ENCODE measurements at places on chromosomes 16 and 17. TPM values are rescaled to one million over a fixed set of nuclear protein-coding genes. Genes with fewer than 3 reads are reported as not detected.

NPIPB13 gene
- 3.1 TPM for total RNA-seq

DNA sequence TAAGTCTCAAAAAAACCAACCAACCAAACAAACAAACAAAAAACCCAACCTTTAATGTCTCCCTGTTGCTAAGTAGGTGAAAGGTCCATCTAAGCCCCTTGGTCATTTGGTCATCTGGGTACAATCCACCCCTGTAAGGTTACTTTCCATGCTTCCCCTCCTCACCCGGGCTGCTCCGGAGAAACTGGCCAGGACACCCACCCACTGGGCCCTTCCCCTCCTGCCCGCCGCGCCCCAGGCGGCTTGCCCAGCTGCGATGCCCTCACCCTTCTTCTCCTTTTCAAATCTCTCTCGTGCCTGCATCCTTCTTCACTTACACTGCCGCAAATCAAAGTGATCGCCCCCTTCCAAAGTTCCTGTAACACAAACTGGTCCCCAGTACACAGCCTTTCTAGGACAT is 2.0 kb downstream of the NTAN1 start:
- H3K4me1 ChIP-seq, result peaks cover 28% of the 10 kb centered on the region
- no peak overlapping the region for H3K4me3 ChIP-seq
- H3K36me3 ChIP-seq, result no peaks in the 10 kb centered on the region
- no peak for DNase-seq

CLDN7 gene
- 72.9 TPM for total RNA-seq

CACNG1 gene
- total RNA-seq, result not detected

GRCh38 chr17:28839221-28839620 is 3.4 kb downstream of the FAM222B start:
- no peak for DNase-seq
- no peak overlapping the region for H3K27ac ChIP-seq
- peaks cover 11% of the 10 kb centered on the region for H3K4me1 ChIP-seq
- H3K27me3 ChIP-seq, result no peaks in the 10 kb centered on the region
- no peak overlapping the region for H3K4me3 ChIP-seq

TBC1D3 gene
- not detected for total RNA-seq

- no peak for DNase-seq
- H3K27ac ChIP-seq, result no peak overlapping the region
- H3K27me3 ChIP-seq, result no peaks in the 10 kb centered on the region
- H3K4me3 ChIP-seq, result no peak overlapping the region
- no peaks in the 10 kb centered on the region for H3K36me3 ChIP-seq
Measured at GRCh38 chr16:58018803-58019202, 6.8 kb upstream of the MMP15 start.

GRCh38 chr16:15576960-15577958 is 65.7 kb downstream of the MARF1 start:
- no peak for DNase-seq
- no peaks in the 10 kb centered on the region for H3K36me3 ChIP-seq
- H3K4me3 ChIP-seq, result no peak overlapping the region
- H3K27me3 ChIP-seq, result no peaks in the 10 kb centered on the region
- no peak overlapping the region for H3K27ac ChIP-seq
- no peaks in the 10 kb centered on the region for H3K4me1 ChIP-seq

- no peak for DNase-seq
- H3K36me3 ChIP-seq, result no peaks in the 10 kb centered on the region
- H3K27ac ChIP-seq, result no peak overlapping the region
- no peaks in the 10 kb centered on the region for H3K27me3 ChIP-seq
- no peak overlapping the region for H3K4me3 ChIP-seq
Measured at GRCh38 chr17:3730881-3731429, 7.3 kb downstream of the HASPIN start.

- H3K4me1 ChIP-seq, result no peaks in the 10 kb centered on the region
- no peak overlapping the region for H3K4me3 ChIP-seq
- DNase-seq, result no peak
- no peaks in the 10 kb centered on the region for H3K27me3 ChIP-seq
Measured at GRCh38 chr16:58862334-58863021, 128.4 kb upstream of the GOT2 start.

DNA sequence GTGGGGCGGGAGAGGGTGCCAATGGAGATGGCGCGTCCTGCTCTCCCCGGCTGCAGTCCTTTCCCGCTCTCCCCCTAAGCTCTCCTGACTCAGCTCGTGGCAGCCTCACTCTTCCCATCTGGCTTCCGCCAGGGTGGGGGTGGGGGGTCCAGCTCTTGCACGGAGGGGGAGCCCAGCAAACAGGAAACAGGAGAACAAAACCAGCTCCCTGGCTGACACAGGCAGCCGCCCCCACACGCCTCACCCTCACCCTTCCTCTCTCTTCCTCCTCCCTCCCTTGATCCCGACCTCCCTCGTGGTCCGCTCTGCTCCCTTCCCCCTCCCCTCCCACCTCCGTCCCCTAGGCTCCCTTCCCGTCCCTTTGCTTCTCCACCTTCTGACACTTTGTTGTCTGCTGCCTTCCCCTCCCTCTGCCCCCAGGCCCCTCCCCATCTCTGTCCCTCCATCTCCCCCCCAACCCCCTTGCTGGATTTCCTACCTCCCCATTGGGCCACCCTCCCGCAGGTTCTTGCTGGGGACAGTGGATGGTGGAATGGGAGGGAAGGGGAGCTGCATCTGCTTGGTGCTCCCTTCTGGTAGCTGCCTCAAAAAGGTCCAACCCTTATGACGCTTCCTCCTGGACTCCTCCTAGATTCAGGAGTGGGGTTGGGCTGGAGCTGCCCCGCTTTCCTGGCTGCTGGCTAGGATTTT is 23.7 kb downstream of the ARHGAP23 start:
- H3K4me3 ChIP-seq, result no peak overlapping the region
- no peaks in the 10 kb centered on the region for H3K36me3 ChIP-seq
- H3K27me3 ChIP-seq, result peaks cover 4% of the 10 kb centered on the region
- no peaks in the 10 kb centered on the region for H3K4me1 ChIP-seq
- peak overlapping the region; percentile 31 for H3K27ac ChIP-seq

DNA sequence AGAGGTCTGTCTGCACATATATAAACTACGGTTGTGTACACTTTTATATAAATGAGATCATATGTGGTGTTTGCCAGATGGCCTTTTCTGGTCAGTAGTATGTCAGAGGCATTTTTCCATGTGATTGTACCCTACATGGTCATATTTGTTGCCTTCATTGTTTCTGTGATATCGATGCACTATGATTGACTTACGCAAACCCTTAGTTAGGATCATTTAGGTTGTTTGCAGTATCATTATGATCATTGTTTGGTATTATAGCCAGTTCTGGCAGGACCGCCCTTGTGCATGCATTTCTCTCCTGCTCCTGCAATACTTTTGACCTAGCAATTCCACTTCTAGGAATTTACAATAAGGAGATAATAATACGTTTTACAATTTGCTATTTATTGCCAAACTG is 169.1 kb downstream of the MSI2 start:
- no peaks in the 10 kb centered on the region for H3K27me3 ChIP-seq
- H3K27ac ChIP-seq, result no peak overlapping the region
- no peaks in the 10 kb centered on the region for H3K36me3 ChIP-seq
- H3K4me3 ChIP-seq, result no peak overlapping the region
- no peak for DNase-seq
- no peaks in the 10 kb centered on the region for H3K4me1 ChIP-seq

KRT24 gene
- total RNA-seq, result not detected

GRCh38 chr17:46011711-46012505 is 12.9 kb downstream of the STH start:
- H3K27me3 ChIP-seq, result no peaks in the 10 kb centered on the region
- H3K27ac ChIP-seq, result no peak overlapping the region
- no peak for DNase-seq
- H3K4me3 ChIP-seq, result no peak overlapping the region

OR1A1 gene
- total RNA-seq, result not detected

GRCh38 chr17:42773290-42774035 is at the start of gene VPS25:
Gene VPS25, plus strand, starts transcription at chr17:42773449. Its CDS starts 27 bp downstream, at chr17:42773476.
- H3K36me3 ChIP-seq, result peaks cover 14% of the 10 kb centered on the region
- H3K27ac ChIP-seq, result peak within 1 kb of the TSS; percentile 39
- peaks cover 13% of the 10 kb centered on the region for H3K4me1 ChIP-seq
- peak; percentile 78 for DNase-seq
- no peaks in the 10 kb centered on the region for H3K27me3 ChIP-seq
- peak within 1 kb of the TSS; percentile 90 for H3K4me3 ChIP-seq

PRRT2 gene
- total RNA-seq, result 1.0 TPM

NPIPA7 gene
- total RNA-seq, result not detected

CCDC92B gene
- 0.26 TPM for total RNA-seq

DNA sequence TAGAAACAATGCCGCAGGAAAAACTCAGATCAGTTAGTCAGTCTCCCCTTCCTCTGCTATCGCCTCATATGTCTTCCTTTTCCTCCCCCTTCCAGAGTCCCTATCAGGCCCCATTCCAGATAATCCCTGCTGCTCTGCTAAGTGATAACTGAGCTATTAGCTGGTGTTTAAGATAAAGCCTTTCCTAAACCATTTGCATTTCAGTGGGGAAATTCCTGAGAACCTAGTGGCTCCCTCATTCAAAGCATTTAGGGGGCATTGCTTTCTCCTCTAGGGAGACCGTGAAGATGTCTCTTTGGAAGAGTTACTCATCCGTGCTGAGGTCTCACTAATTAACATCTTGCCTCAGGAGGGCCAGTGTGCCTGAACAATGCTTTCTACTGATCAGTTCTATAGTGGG is 401.6 kb downstream of the NPIPA7 start:
- H3K4me1 ChIP-seq, result no peaks in the 10 kb centered on the region
- H3K27ac ChIP-seq, result no peak overlapping the region
- H3K36me3 ChIP-seq, result no peaks in the 10 kb centered on the region
- H3K27me3 ChIP-seq, result no peaks in the 10 kb centered on the region
- DNase-seq, result no peak
- H3K4me3 ChIP-seq, result no peak overlapping the region

ABCA9 gene
- total RNA-seq, result 8.8 TPM

SCNN1B gene
- 4.7 TPM for total RNA-seq

SEPTIN12 gene
- total RNA-seq, result not detected

- H3K27ac ChIP-seq, result no peak overlapping the region
- H3K27me3 ChIP-seq, result no peaks in the 10 kb centered on the region
- H3K36me3 ChIP-seq, result no peaks in the 10 kb centered on the region
- no peak overlapping the region for H3K4me3 ChIP-seq
- DNase-seq, result no peak
- peaks cover 7% of the 10 kb centered on the region for H3K4me1 ChIP-seq
Measured at GRCh38 chr17:7186241-7186640, 7.1 kb upstream of the ASGR1 start.

- no peak for DNase-seq
- peaks cover 86% of the 10 kb centered on the region for H3K4me1 ChIP-seq
- H3K36me3 ChIP-seq, result no peaks in the 10 kb centered on the region
- H3K27ac ChIP-seq, result peak overlapping the region; percentile 94
- no peak overlapping the region for H3K4me3 ChIP-seq
Measured at GRCh38 chr16:67462279-67462655, 18.7 kb downstream of the ATP6V0D1 start.

EVI2B gene
- total RNA-seq, result 0.99 TPM

DNA sequence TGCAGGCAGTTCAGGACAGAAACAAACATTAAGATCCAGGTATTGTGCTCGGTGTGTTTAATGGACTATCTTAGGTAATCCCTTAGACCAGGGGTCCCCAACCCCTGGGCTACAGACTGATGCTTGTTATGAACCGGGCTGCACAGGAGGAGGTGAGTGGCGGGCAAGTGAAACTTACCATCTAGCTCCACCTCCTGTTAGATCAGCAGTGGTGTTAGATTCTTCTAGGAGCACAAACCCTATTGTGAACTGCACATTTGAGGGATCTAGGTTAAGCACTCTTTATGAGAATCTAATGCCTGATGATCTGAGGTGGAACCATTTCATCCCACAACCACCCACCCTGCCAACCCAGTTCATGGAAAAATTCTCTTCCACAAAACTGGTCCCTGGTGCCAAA is 37.8 kb upstream of the ASIC2 start:
- H3K36me3 ChIP-seq, result no peaks in the 10 kb centered on the region
- H3K4me3 ChIP-seq, result no peak overlapping the region
- H3K27ac ChIP-seq, result no peak overlapping the region
- no peak for DNase-seq
- H3K27me3 ChIP-seq, result no peaks in the 10 kb centered on the region

GRCh38 chr16:81562926-81563325 is 118.3 kb downstream of the CMIP start:
- H3K36me3 ChIP-seq, result no peaks in the 10 kb centered on the region
- no peaks in the 10 kb centered on the region for H3K27me3 ChIP-seq
- H3K4me1 ChIP-seq, result peaks cover 19% of the 10 kb centered on the region
- H3K27ac ChIP-seq, result no peak overlapping the region

- H3K27ac ChIP-seq, result no peak overlapping the region
- H3K4me1 ChIP-seq, result peaks cover 36% of the 10 kb centered on the region
- no peak for DNase-seq
- H3K27me3 ChIP-seq, result no peaks in the 10 kb centered on the region
Measured at GRCh38 chr17:45129426-45129939, 2.8 kb downstream of the PLCD3 start.

COX10 gene
- 46.1 TPM for total RNA-seq

GRCh38 chr17:72977771-72978417 is 114.6 kb downstream of the SLC39A11 start:
- H3K4me3 ChIP-seq, result no peak overlapping the region
- no peaks in the 10 kb centered on the region for H3K27me3 ChIP-seq

ITGB3 gene
- total RNA-seq, result 2.1 TPM

GRCh38 chr16:82368041-82368440 is 198.0 kb upstream of the MPHOSPH6 start:
- H3K27ac ChIP-seq, result no peak overlapping the region
- no peak overlapping the region for H3K4me3 ChIP-seq
- no peaks in the 10 kb centered on the region for H3K27me3 ChIP-seq
- H3K4me1 ChIP-seq, result no peaks in the 10 kb centered on the region

DNA sequence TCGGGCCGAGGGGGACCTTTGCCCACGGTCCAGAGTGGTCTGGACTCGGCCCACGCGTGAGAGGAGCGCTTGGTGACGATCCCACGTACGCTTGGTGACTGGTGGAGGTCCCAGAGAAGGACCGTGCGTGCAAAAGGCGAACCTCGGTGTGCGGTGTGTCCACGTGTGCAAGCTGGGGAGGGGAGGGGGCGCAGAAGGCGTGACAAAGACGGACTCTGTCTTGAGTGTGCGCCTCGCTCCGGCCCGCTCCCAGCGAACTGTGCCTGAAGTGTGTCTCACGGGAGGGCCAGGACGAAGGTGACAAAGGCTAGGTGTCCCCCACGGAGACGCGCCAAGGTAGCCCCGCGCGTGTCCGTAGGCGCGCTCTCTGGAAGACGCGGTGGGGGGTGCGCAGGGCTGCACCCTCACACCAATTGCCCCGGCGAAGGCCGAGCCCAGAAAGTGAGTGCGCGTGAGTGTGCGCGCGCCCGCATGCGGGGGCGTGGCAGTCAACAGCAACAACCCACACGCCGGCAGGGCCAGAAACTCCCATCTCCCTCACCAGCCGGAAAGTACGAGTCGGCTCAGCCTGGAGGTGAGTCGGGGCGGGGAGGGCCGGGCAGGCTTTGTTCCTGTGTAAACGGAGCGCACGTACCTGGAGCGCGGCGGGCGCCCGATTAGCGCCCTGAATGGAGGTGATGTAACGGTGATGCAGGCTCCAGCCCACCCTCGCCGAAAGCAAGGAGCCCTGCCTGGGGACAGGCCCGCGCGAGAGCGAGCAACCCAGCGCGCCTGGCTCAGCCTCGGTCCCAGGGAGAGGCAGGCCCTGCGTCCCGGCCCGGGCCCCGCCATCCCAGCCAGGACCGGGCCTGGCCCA is at the start of gene GPRC5C:
Gene GPRC5C, plus strand, starts transcription at position 521 of the 856 bp plus-strand sequence. CDS start 7,689 bp downstream, outside the sequence.
- no peaks in the 10 kb centered on the region for H3K36me3 ChIP-seq
- peak within 1 kb of the TSS; percentile 21 for H3K4me3 ChIP-seq
- peak; percentile 95 for DNase-seq
- H3K27me3 ChIP-seq, result no peaks in the 10 kb centered on the region

All from body of pancreas (tissue), 4 donors.